Anterior cingulate cortex (tissue), 58 donors: ENCODE measurements at places on chromosomes 12 and 14.

DNA sequence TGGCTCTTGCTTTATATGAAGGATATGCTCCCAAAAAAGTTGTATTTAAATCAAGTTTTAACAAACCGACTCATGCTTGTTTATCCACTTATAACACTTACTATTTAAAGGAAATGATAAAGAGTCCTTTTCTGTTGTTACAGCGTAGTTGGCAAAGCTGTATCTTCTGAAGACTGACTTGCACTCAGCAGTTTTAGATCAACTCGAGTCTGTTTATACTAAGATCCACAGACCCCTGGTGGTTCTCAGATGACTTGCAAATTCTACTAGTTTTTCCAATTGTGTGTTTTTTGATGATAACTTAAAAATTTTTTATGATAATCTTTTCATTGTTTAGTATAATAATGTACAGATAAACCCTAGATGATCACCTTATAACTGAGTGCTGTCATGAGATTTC is 475.8 kb downstream of the RGS6 start:
- no peak for DNase-seq

GRCh38 chr12:119178544-119179334 is at the start of gene HSPB8:
TSS of gene HSPB8 (plus strand) at chr12:119178931. CDS start at chr12:119179313, 382 bp downstream.
- peak; percentile 72 for DNase-seq

GRCh38 chr12:62106547-62107185 is 153.5 kb upstream of the USP15 start:
- no peak for DNase-seq

DNA sequence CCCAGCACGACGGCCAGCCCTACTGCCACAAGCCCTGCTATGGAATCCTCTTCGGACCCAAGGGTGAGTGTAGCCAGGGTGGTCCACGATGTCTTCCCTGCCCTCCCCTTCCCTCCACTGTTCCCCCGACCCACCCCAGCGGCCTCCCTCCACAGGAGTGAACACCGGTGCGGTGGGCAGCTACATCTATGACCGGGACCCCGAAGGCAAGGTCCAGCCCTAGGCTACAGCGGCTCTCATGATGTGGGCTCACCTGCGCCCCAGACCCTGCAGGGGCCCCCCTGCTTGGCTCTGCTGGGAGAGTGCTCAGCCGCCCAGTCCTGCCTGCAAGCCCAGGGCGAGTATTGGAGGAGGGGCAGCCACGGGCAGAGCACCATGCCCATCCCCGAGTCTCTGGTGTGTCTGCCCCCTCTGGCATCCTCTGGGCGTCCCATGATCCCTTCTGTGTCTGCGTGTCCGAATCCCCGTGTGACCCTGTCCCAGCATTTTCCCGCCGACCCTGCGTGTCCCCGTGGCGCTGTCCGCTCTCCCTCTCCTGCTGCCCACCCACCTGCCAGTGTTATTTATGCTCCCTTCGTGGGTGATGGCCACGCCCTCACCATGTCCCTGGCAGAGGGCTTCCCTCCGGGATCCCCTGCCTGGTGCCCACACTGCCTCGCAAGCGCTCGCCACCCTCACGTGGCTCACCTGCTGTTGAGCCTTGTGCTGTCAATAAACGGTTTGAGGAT is 5.0 kb downstream of the CRIP2 start:
- DNase-seq = no peak

GRCh38 chr12:117836999-117837736 is 131.6 kb downstream of the KSR2 start:
- peak; percentile 84 for DNase-seq

DNA sequence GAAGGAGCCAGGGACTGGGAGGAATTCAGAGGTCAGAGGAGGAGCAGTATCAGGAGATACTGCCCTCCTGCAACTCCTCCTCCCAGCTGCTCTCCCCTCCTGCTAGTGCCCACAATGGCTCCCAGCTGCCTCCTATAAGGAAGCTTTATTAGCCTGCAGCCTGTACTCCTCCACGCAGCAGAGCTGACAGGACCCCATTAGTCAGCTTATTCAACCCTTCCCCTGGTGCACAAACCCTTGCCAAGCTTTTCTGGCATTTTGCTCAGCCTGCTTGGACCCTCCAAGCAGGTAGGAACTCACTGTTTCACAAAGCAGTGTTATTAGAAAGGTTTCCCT is 6.9 kb upstream of the AQP2 start:
- DNase-seq = no peak
